GM23338 (cell line): ENCODE measurements at places on chromosomes 12 and 14.

- no peak for DNase-seq
Measured at GRCh38 chr12:20374795-20375194, 6.5 kb downstream of the PDE3A start.

- DNase-seq = no peak
Measured at GRCh38 chr14:36452860-36453259, 67.2 kb downstream of the NKX2-1 start.

DNA sequence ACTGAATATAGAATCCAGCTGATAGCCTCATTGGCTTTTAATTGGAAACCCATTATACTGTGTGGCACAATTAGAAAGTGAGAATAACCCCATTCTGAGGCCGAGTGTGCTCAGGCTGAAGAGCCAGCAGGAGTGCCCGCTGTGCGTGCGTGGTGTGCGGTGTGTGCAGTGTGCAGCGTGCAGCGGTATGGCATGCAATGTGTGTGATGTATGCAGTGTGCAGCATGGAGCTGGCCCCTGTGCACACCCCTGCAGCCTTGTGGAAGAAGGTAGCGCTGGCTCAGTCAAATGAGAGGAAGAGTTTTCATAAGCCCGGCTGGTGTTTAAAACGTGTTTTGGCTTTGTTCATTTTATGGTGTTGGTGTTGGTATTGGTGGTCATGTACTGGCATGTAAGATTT is 22.9 kb downstream of the CKB start:
- DNase-seq = no peak

DNA sequence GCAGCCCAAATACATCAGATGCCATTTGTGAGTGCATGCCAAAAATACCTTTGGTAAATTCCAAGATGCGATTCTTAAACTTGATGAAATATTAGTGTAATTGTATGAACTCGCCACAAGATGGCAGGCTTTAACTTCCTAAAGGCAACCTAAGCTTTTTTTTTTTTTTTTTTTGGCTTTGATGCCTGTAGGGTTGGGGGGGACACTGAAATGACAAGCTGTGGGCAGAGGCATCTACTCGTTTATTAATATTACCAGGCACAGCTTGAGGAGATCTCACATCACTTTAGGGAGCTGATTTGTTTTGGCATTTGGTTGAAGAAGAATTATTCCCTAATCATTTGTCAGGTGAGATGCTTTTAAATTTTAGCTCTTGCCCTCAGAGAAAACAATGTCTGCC is 126.7 kb upstream of the CCDC196 start:
- DNase-seq = peak; percentile 84

GRCh38 chr12:66048218-66048834 is 82.2 kb downstream of the LLPH start:
- DNase-seq = no peak

DNA sequence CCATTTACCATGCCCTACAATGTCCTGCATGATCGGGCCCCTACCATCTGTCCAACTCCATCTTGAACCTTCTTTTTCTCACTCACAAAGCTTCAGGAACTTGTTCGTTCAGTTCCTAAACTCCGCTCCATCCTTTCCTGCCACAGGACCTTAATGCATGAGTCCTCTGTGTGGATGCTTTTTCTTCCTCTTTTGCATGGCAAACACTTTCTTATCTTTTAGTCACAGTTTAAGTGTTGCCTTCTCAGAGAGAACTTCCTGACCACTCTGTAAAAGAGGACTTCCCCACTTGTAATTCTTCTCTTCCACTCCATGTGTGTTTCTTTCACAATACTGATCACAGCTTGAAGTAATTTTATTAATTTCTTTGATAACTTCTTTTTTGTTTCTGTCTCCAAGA is 54.4 kb upstream of the ETV6 start:
- DNase-seq = no peak

DNA sequence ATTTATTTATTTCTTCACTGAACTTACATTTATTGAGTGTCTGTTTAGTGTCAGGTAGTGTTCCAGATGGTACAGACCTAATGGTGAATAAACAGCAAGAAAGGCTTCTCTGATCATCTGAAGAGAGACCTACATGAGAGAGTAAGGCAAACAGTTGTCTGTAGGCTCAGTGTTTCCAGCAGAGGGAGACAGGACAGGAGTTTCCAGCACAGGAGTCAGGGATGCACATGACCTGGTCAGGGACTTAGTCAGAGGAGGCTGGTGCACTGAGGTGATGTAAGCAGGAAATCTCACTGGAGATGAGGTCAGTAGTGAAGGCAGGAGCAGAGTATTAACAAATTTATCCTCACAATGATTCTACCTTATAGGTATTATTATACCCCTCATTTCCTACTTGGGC is 233.2 kb downstream of the MDGA2 start:
- DNase-seq = peak; percentile 78

DNA sequence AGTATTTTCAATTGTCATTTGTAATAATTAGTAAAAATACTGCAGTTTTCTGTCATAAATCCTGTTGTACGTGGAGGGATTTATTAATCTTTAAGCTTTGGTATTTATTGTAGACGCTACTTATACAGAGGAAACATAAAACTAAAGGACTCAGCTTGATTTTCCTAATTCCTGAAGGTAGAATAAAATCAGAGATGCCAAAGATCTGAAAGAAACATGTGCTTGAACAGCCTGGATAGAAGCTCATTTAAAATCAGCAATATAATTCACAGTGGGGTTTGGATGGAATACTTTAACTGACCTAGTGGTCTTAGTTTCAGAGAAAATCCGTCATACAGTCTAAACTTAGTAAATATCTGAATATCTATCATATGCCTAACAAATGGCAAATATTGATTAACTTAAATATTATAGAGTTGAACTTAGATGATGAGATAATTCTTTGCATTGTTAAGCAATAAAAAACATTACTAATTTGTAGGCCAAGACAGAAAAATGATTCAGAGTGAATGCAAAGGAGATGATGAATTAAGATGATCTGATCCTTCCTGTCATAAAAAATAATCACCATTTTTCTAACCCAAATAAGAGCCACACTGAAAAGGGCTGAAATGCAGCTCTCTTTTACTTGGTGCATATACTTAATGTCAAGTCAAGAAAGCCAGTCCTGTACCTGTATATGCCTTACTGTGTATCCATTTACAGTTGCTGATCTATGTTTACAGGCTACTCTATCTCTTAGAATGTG is 397.1 kb upstream of the DCN start:
- DNase-seq = no peak

GRCh38 chr12:40829738-40830144 is 137.5 kb downstream of the CNTN1 start:
- no peak for DNase-seq

- no peak for DNase-seq
Measured at GRCh38 chr14:53938136-53938837, 18.3 kb downstream of the BMP4 start.

DNA sequence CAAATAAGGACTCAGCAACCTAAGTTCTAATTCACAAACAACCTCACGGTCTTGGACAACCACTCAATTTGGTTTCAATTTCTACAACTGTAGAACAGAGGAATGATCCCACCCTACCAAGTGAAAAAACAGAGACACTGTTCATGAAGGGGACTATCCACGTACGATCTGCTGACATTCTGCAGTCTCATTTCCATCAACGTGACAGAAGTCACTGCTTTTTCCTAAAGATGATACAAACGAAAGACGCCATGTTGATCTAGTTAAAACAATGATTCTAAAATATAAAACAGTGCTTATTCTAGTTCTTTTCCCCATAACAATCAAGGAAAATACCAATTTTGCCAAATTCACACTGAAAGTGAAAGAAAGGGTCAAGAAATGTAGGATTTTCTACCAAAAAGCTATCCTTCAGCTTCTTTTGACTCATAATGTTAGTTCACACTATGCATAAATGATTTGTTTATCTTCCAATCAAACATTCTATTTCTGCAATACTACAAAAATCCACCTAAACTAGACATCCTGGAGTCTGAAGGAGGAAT is 38.1 kb downstream of the CORO1C start:
- DNase-seq = no peak

- no peak for DNase-seq
Measured at GRCh38 chr12:131499160-131499863, 211.6 kb upstream of the SFSWAP start.

GRCh38 chr12:97300891-97301290 is 161.7 kb upstream of the RMST start:
- DNase-seq = no peak

GRCh38 chr14:104576232-104576969 is 3.2 kb upstream of the C14orf180 start:
- no peak for DNase-seq
